Activated CD8-positive, alpha-beta memory T cell treated with anti-CD3 and anti-CD28 coated beads for 1 hour (primary cell): ENCODE measurements at places on chromosomes 3 and 15.

GRCh38 chr3:135041601-135042000, 246.5 kb downstream of the EPHB1 start:
- no peak for DNase-seq

- no peak for DNase-seq
Measured at GRCh38 chr15:87267798-87268197, 988.7 kb downstream of the NTRK3 start.

- DNase-seq: no peak
Measured at GRCh38 chr3:149541091-149541491, 66.6 kb downstream of the TM4SF4 start.

DNA sequence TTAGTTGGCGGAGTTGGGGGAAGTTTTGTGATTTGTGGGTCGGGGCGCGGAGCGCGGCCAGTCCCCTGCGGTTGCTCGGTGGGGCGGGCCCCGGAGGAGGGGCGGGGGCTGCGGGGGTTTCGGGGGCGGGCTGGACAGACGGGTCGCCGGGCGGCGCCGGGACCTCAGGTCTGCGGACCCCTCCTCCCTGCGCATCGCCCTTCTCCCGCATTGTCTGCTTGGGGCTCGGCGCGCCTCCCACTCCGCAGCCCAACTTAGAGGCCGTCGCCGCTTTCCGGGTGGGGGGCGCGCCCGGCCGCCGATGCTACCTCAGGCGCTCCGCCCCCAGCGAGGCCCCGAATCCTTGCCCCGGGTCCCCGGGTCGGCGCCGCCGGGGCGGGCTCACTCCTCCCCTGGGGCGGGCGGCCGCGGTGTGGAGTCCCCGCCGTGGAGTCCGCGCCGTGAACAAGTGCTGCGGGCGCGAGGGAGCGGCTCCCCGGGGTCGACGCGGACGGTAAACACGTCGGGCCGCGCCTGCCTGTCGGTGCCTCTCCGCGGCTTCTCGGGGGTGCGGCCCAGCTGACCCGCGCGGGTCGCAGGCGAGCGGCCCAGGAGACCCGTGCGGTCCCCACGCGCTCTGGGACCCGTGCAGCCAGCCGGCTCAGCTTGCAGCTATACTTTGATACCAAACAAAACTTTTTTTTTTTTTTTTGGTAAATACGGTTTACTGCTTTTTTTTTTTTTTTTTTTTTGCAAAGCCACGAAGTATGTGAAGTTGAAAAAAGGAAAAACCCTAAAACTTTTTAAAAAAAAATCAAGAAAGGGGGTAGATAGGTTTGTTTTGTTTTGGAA, 624 bp downstream of the AKAP13 start:
- DNase-seq: peak; percentile 10

GRCh38 chr3:101017017-101017416, 23.8 kb upstream of the ABI3BP start:
- DNase-seq: no peak
